ENCODE measurements at places on chromosomes 13 and 19.
A peak's percentile ranks its signal among the peaks of the same experiment; 100 is the strongest.

GRCh38 chr13:28138756-28139470, 568 bp downstream of the PAN3 start:
- peak; percentile 87 for DNase-seq

- no peak for DNase-seq
Measured at GRCh38 chr13:41416276-41416675, 41.1 kb upstream of the RGCC start.

DNA sequence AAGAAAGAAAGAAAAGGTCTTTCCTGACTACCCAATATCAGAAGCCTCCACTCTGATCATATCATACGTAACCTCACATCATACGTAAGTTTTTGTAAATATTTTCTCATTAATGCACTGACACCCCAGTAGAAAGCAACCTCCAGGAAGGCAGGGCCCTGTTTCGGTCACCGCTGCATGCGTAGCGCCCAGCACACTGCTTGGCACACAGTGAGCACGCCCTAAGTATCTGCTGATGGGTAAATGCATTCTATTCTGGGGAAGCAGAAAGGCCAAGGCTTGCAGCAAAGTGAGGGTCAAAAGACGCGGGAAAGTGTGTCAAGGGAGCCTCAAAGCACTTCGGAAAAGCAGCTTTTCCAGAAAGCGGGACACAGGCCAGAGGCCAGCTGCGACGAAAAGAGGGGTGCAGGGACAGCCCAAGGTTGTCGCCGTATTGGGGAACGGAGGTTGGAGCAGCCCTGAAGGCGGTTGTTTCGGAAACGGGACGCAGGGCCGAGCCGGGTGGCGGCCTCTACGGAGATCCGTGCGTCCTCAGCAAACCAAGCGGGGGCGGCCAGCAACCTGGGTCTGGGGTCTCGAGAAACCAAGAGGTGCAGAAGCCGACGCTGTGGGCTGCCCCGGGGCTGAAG, 463 bp downstream of the SUGP1 start:
- DNase-seq = no peak

GRCh38 chr13:61128850-61129645, 286.6 kb downstream of the PCDH20 start:
- no peak for DNase-seq

DNA sequence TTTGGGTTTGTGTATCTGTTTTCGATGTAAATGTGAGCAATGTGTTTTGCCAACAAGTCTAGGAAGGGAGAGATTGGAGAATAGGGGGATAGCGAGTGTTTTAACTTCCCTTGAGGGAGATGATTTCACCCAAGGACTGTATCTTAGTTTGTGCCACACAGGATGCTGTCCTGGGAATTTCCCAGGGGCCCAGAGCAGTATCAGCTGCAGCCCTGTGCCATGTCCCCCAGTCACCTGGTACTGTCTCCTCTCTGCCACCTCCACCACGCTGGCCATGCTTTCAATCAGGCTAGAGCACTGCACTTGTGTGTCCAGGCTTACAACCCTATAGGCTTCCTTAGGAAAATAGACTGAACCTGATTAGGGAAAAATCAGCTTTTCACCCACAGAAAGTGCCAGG, 40.1 kb upstream of the CLDN10 start:
- no peak for DNase-seq

- no peak for DNase-seq
Measured at GRCh38 chr19:18871543-18871942, 24.4 kb downstream of the CERS1 start.

DNA sequence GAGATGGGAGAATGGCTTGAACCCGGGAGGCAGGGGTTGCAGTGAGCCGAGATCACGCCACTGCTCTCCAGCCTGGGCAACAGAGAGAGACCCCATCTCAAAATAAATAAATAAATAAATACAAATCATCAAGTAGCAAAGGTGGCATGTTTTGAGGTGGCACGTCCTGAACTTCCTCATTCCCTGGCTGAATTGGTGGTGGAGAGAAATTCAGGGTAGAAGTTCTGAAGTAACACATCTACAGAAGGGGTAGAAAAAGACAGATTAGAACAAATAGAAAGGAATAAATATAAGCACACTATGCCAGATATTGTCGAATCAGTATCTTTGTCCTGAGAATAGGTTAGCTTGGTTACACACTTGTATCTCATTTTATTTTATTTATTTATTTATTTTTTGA, 6.3 kb downstream of the IFI30 start:
- no peak for DNase-seq

- peak; percentile 46 for DNase-seq
Measured at GRCh38 chr19:2391118-2391725, 31.2 kb downstream of the TMPRSS9 start.

DNA sequence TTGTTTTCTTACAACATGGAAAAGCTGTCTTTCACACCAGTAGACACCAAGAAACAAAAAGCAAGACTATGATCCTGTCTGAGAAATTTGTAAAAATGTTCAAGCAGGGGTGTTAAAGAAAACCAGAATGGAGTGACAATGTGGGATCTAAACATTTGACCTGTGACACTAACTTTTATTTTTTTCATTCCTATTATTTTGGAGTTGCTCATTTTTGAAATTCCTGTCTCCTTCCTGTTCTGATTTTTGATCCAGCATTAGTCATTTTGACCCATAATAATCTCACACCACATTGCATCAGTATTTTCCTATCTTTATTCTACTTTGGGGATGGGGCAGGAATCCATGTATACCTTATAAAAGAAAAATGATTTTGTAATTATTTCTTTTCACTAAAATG, 164.2 kb downstream of the DLEU7 start:
- DNase-seq = peak; percentile 55

GRCh38 chr19:41792513-41793413, 3.6 kb upstream of the CEACAM3 start:
- DNase-seq = no peak

DNA sequence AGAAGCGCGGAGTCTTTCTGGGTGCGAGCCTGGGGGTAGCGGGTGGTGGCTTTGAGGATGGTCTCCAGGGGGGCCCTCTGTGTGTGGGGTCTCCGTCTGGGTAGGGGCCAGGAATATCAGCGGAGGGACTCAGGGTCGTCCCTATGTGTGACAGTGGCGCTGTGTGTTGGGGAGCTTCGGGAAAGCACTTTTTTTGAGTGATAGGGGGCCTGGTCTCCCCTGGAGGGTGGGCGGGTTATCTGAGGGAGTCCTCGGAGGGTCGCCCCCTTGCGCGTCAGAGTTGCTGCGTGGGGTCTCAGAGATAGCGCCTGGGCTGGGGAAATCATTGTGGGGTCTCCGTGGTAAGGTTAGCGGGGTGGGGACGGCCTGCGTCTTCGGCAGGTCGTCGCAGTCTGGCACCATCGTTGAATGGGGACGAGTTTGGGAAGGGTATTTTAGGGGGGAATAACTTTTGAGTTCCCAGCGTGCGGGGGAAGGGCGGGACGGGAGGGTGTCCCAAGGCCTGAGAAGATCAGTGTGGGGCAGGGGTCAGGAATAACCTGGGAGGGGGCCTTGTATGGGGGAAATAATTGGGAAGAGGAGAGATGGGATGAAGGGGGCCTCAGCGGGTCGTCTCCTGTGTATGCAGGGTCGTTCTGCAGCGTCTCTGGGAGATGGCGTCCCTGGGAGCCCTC, 857 bp downstream of the IER2 start:
- no peak for DNase-seq

- no peak for DNase-seq
Measured at GRCh38 chr19:31258211-31259052, 90.8 kb downstream of the TSHZ3 start.

DNA sequence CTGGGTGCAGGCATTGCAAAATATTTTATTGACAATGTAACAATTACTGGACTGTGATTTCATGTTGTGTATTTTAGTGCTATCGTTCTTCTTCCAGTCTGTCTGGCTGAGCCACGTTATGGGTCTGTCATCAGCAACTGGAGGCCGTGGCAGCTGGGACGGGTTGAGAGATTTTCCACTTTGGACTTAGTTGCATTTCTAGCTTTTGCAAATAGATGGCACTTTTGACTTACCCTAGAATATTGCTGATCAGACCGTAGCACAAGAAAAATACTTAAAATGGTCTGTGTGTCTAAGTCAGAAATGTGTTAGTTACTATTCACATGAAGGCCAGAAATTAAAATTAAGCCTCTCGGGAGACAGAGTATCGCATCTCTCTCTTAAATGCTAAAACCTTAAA, 211.1 kb downstream of the TEX29 start:
- DNase-seq = no peak

DNA sequence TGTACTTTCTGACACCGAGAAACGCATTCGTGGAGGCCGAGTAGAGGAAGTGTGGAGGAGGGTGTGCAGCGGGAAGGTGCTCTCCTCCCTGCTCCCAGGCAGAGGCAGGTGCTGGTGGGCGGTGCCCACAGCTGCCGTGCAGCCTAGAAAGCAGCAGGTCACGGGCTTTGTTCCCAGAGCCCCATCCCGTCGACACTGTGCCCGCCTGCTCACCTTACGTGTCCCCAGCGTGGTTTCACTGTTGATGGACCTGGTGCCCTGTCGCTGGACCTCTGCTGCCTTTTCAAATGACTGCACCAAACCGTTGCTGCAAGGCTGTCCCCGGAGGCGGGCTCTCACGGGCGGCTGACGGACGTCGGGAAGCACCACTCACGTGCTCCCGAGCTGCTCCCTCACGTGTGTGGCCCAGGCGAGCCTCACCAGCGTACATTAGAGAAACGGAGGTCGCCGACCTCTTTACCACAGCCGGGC, 20.8 kb downstream of the PLEKHJ1 start:
- DNase-seq = no peak

- DNase-seq = no peak
Measured at GRCh38 chr19:3783660-3784584, 2.3 kb downstream of the MATK start.

- no peak for DNase-seq
Measured at GRCh38 chr13:47237571-47237970, 340.7 kb upstream of the HTR2A start.

DNA sequence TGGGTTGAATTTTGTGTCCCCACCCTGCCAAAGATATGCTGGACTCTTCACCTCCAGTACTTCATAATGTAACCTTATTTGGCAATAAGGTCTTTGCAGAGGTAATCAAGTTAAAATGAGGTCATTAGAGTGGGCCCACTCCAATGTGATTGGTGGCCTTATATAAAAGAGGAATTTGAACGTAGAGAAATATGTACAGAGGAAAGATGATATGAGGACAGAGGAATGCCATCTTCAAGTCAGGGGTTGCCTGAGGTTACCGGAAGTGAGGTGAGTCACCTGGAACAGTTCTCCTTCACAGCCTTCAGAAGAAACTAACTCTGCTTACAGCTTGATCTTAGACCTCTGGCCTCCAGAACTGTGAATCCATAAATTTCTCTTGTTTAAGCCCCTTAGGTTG, 69.9 kb downstream of the GPC5 start:
- DNase-seq = no peak

DNA sequence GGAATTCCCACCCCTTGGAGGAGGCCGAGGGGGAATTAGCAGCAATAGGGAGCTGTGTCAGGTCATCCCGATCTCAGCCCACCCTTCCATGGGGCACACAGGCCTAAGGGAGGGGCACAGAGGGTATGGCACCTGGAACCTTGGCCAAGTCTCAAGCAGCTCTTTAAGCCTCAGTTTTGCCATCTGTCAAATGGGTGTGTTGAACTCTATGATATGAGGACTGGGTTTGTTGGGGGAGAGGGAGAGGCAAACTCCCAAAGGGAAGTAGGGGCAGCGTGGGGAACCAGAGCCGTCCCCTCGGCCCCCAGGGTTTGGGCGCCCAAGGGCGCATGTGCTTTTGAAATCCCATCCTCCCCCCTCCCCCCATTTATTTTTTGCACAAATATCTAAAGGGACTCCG, 49.7 kb downstream of the COLGALT1 start:
- DNase-seq = no peak

DNA sequence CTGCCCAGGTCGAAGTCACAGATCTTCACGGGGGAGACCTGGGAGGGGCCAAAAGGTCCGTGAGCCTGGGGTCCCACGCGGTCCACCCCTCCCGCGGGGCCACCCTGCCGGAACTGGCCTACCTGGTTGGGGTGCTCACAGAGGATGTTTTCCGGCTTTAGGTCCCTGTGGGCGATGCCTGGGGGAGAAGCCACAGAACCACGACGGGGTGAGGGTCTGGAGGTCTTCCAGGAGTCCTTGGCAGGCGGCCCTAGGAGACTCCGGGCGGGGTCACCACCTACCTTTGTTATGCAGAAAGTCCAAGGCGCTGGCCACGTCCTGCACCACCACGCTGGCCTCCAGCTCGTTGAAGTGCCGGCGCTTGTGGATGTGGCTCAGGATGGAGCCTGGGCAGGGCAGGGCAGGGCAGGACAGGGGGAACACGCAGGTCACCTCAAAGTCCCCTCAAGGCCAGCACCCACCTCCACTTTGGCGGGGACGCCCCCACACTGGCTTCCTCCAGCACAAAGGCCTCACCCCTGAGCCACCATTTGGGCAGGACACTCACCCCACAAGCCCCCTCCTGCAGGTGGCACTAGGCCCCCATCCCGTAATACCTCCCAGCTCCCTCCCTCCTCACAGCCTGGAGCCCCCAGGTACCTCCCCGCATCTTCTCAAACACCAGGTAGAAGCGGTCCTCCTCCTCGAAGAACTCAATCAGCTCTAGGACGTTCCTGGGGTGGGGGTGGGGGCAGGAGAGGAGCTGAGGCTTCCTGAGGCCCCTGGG, 8.4 kb downstream of the MKNK2 start:
- no peak for DNase-seq

- DNase-seq = no peak
Measured at GRCh38 chr13:82993417-82993816, 888.9 kb downstream of the SLITRK1 start.

Measured in fibroblast of skin of left quadriceps (primary cell).